H54 (cell line): ENCODE measurements at places on chromosomes 7 and 10.

DNA sequence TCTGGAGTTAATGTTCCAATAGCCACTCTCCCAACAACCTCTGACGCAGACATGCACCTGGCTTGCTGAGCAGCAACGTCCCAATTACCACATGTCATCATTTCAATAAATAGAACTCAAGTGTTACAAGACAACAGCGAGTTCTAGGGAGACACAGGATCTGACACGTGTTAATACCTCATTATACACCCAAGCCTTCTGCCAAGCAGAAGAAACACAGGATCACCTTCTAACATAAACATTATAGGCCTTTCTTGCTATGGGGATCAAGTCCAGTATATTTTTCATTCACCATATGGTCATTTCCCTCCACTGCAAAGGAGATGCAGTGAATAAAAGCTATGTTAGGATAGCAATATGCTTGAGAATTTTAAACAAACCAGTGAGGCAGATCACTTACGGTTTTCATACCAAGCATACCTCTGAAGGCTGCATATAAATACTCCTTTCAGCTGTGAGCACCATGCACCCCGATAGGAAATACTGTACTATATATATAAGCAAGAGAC is 74.2 kb downstream of the JAZF1 start:
- DNase-seq, result no peak

GRCh38 chr10:126904516-126904817 is 761 bp upstream of the DOCK1 start:
- DNase-seq, result no peak

GRCh38 chr10:107859065-107859464 is 694.6 kb upstream of the SORCS1 start:
- DNase-seq, result no peak

DNA sequence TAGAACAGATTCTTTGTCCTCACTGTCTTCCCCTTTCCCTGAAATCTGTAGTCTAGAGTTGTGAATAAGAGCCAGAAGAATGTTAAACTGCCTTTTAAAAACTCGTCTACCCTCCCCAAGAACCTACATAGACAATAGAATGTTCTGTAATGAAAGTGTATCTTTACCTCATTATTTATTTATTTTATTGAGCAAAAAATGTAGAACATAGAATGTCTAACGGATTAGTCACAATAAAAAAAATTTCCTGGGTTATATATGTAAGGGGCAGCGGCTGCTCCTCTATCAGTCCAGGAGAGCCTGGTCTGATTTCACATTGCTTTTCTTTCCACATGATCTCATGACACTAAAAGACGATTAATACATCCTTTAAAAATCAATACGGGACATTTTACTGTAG is 135.7 kb downstream of the SDK1 start:
- peak; percentile 57 for DNase-seq

DNA sequence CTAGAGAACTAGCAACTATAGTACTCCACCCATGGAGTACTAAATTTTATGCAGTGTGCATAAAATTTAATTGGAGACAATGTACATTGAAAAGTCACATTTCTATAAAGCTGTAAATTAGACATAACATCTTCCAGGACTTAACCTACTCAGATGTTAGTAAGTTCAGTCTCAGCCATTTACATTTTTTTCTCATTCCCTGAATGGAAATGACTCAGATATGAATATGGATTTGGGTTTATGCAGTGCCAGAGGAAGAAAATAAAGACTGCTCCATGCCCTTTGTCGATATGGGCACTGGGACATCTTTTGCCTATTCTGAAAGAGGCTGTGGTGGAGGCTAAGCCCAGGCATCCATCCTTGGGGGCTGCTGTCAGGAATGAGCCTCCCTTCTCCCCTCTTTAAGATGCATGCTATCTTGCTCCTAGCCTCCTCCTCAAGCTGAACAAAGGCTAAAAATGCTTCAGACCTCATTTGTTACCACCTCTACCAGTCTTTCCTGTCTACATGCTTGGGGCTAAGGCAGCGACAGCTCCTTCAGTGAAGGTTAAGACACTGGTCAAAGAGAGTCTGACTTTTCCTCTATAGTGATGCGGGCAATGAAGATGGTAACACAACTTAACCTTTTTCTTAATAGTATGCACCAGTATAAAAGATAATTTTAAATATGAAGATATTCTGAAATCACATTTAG is 486.8 kb upstream of the ANKRD30A start:
- no peak for DNase-seq

DNA sequence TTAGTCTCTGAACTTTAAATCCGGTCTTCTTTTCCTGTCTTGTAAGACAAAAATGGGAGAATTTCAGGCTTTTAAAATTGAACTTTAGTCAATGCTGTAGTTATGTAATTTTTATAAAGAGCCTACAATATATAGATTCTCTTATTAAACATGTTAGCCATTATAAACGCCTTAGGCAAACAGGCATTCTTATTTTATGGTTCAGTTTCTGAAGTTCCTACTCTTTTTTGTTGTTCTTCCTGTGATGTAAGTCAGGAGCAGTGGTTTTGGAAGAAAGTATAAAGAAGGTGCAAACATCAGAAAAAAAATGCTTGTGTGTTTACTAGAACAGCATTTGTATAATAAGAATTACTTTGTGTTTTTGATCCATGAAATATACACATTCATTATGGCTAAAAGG is 41.6 kb downstream of the BICC1 start:
- no peak for DNase-seq

DNA sequence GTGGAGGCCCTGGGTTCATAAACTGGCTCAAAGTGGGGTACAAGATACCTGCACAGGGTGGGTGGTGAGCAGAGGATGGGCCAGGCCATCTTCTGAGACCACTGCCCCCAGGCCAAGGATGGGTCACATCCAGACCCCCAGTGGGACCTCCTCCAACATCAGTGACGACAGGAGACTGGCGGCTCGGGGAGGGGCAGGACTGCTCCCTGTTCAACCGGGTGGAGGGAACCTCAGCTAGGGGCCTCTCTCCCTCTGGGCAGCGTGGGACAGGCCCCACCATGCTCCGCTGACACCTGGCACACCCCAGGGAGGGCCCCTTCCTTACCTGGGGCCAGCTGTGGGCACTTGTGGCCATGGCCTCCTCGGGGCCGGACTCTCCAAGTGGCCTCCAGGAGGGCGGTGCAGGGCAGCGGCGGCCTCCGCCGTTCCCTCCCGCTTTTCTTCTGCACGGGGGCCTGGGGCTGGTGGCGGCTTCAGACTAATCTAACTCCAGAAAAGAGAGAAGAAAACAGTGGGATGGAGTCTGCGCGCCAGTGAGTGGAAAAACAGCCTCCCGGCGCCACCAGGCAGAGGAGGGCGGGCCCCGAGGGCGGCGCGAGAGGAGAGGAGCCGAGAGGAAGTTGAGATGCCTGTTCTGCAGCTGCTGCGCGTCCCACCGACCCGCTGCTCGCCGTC is at the start of gene CALHM2:
Gene CALHM2, minus strand, starts transcription at position 540 of the 675 bp plus-strand sequence. CDS start 2,429 bp downstream, outside the sequence.
- peak; percentile 84 for DNase-seq

DNA sequence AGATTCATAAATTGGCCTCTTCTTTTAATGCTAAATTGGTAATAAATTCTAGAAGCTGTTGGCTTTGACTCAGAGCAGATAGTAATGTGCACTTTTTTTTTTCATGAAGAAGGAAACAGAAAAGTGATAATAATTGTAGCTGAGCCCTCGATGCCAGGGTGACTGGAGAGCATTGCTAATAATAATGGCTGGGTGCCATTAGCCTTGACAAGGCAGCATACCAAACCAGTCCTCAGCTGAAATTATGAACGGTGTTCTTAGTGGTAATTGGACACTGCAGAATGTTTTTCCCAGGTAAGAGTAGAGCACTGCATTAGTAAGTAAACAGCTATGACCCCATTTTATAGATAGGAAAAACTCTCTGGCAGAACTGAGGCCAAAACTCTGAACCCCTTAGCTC is 18.9 kb downstream of the PLEKHA8 start:
- no peak for DNase-seq

DNA sequence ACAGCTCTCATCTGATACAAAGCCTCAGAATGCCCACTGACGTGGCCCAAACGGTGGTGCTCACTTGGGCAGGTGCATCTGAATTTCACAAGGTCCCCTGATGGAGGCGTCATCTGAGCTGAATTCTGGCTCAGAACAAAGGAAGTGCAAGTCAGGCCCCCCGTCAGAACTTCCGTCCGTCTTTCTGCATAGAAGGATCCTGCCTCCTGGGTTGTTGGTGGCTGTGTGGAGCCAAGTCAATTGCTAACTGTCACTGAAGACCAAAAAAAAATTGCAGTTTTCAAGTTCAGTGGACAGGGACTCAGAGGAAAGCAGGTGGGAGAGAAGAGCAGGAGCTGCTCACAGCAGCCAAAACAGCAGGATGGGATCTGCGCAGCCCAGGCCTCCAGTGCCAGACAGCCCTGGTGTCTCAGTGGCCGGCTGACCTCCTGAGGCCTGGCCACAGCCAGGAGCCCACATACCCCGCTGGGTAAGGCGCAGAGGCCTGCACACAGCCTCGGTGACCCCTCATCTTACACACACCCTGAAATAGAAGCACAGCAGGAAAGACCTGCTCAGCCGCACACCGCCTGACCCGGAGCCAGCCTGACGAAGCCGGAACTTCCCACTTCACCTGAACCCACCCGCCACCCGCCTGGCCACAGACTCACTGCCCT is 49.4 kb downstream of the PYROXD2 start:
- no peak for DNase-seq

DNA sequence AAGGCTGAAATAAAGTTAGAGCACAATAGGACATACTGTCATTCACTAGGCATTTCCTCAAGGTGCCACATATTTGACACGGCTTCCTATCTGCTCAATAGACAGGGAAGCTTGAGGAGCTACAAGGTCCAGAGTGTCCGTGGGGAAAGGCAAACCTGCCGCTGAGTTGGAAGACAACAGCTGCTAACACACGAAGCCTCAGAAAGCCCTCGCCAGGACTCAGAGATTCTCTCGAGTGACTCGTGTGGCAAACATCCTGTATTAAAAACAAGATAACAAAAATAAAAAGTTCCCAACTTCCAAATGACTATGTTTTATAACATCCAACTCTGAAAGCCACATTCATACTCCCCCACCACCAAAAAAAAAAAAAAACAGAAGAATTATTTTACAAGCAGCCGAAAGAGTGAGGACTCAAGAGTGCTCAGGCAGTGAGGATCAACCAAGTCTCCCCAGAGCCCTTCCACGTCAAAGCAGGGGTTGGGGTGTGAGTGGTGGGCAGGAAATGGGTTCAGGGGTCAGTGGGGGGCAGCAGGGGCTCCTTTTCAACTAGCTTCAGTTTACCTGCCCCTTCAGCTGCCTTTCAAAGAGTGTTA is 67.6 kb downstream of the STK17A start:
- DNase-seq, result no peak

GRCh38 chr10:131781076-131781475 is 119.7 kb upstream of the PPP2R2D start:
- no peak for DNase-seq

GRCh38 chr10:73992899-73993788 is 4.8 kb upstream of the VCL start:
- DNase-seq, result no peak

- DNase-seq, result no peak
Measured at GRCh38 chr10:102038410-102038809, 17.6 kb downstream of the ARMH3 start.

DNA sequence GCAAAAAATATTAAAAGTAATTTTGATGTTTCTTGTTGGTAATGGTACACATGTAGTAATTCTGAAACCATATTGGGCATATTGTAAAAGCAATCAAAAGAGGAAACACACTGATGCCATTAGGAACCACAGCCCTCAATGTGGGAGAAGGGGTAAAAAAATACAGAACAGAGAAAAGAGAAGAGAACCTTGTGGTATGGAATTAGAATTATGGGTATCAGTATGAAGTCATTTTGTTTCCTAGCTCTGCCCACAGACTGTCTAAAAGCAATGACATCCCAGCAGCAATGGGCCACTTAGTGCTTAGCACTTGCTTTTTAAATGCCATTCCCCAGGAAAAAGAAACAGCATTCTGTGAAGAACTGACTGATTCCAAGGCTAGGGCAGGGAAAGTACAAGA is 61.5 kb downstream of the CPVL start:
- DNase-seq, result no peak

DNA sequence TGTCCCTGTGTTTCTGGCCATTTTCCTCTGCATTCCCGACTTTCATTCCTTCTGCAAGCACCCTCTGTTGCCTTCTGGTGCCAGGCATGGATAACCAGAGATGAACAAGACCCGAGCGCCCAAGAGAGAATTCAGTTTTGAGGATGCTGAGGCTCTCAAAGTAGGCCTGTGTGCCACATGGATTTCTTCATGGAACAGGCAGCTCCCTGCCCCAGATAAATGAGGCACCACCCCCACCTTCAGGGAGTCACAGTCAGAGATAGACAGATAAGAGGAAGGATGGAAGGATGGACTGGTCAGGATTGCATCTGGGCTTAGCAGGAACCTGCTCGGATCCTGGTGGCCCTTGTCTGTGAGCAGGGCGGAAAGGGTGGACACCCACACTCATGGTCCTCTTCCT is 49.4 kb downstream of the ADCYAP1R1 start:
- DNase-seq, result no peak

DNA sequence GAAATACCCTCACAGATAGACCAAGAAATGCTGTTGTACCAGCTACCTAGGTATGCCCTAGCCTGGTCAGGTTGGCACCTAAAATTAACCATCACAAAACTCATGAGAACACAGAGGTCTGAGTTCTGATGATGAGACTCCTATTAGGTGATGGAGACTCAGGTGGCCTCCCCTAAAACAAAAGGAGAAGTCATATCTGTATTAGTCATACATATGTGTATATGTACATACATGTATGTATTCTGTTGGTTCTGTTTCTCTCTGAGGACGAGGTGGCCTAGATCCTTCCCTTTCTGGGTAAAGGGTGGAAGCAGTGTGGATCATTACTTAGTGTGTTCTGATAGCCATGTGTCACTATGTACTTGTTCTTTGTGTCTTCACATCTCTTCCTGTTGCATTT is 207.2 kb upstream of the PRSS1 start:
- DNase-seq, result no peak

DNA sequence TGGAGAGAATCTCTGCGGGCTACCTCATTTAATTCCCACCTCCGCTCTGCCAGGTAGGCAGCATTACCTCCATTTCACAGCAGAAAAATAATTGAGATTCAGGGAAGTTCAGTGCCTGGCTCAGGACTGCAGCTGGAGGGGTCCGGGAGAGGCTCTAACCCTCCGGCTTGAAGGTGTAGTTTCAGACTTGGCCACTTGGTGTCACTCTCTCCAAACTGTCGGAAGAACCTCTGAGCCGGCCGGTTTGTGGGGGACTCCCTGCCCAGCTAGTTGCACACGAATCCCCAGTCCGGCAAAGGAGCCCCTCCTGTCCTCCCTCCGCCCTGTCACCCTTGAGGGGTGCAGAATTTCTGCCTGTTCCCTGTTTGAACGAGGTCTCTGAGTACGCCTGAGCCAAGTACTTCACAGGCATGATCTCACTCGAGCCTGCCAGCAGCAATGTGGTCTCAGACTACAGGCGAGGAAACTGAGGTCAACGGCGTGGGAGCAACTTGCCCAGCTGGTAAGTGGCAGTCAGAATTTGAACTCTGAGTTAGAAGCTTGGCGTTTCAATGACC is 144.7 kb upstream of the ZNF716 start:
- peak; percentile 7 for DNase-seq

DNA sequence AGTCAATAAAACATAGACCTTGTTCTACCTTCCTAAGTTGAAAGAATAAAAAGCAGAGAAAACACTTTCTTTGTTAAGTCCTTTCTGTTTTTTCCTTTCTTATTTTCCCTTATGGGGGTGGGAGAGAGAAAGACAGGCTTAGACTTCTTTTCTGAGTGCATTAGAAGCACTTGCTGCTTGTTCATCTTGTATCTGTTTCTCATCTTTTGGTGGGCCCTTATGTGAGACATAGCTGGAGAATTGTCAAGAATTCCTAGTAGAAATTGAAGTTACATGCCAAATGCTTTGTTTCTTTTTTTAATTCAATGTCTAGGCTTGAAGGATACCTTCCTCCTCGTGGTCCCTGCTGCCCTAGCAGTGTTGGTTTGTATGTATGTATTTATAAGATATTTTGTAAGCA is 6.7 kb downstream of the EIF4EBP2 start:
- DNase-seq, result no peak
